Activated CD4-positive, alpha-beta T cell treated with anti-CD3 and anti-CD28 coated beads for 36 hours (primary cell): ENCODE measurements at places on chromosomes 16 and 17. TPM values are rescaled to one million over a fixed set of nuclear protein-coding genes. Genes with fewer than 3 reads are reported as not detected.

DNA sequence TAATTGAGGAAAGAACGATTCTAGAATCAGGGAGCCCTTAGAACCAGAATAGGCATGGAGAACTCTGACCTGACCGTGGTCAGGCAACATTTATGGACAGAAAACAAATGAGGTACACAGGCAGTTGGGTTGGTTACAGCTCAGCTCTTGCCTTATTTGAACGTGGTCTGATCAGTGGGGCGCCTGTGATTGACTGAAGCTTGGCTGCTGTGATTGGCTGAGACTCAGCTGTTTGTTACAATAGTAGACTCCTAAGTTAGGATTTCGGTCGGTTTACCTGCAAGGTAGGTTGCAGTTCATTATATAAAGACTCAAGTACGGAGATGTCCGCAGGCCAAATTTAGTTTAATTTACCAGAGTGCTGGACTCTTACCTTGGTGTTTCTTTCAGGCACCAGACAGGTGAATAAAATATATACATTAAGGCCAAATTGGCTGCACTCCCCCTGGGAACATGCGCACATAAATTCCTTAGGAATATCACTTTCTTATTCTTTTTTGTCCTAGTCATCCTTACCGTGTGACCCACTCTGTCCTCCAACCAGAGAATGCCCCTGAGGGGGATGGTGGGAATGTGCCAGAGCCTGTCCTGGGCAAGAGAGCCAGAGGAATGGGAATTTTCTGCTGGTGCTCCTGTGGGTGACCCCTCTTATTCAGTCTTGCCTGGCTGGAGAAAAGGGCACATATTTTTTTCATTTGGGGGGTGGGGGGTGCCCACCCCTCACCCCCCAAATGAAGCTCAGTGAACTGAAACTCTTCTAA is 7.5 kb upstream of the CSNK2A2 start:
- DNase-seq = no peak

- DNase-seq = no peak
Observed at GRCh38 chr16:85480727-85481101, 132.4 kb upstream of the GSE1 start.

GRCh38 chr17:39335704-39336223 is 65.7 kb downstream of the FBXL20 start:
- DNase-seq = no peak

DNA sequence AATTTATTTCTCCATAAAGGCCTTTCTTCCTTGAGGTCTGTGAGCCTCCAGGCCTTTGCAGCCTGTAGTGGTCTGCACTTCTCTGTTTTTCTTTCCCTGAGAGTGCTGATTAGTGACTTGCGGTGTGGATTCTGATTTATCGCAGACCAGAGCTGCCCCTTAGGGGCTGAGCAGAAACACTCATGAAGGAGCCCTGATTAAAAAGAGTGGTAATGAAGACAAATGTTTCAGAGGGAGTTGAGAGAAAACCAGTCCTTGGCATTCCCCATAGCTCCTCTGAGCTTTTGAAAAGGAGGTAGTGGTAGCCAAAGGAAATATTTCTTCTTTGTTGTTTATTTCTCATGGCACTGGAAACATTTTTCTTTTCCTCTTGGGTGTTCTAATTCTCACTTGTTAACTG is 268.1 kb upstream of the TBX2 start:
- DNase-seq = no peak

Gene IL17C
- 0.18 TPM for total RNA-seq

Gene C17orf67
- 5.0 TPM for total RNA-seq

- no peak for DNase-seq
Observed at GRCh38 chr17:7864995-7865650, 7.3 kb downstream of the CYB5D1 start.

DNA sequence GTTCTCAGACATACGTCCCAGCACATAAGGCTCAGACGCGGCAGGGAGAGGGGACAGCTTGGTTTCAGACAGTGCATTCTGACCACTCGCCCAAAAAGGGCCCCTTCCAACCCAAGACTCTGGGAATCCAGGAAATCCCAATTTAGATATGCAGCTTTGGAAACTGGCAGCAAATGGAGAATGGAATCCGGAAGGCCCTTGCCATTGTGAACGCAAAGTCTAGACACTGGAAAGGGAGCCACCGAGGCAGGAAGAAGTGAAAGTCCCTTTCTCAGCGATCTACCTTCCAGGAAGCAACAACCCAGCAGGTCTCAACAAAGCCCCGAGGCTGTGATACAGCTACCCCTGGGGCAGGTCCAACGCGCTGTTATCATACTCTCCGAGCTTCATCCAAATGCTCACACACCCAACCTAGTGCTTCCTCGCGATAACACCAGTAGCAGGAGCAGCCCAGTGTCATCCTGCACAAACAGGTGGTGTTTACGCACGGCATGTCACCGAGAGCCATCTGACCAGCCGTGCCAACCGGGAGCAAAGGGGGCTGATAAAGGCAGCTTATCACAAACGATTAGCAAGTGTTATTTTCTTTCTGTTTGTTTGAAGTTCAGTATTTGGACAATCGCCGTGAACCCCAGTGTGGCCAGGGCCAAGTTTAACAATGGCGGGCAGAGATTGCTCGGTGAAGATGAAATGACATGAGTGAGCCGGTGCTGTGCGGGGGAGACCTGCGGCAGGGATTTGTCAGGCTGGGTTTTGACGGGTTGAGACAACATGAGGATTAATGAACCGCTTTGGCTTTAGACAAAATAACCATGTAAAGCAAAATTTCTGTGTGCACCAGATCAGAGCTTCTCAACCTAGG is 240.6 kb downstream of the FOXL1 start:
- no peak for DNase-seq

GRCh38 chr17:83186226-83186625 is 106.8 kb downstream of the METRNL start:
- no peak for DNase-seq

DNA sequence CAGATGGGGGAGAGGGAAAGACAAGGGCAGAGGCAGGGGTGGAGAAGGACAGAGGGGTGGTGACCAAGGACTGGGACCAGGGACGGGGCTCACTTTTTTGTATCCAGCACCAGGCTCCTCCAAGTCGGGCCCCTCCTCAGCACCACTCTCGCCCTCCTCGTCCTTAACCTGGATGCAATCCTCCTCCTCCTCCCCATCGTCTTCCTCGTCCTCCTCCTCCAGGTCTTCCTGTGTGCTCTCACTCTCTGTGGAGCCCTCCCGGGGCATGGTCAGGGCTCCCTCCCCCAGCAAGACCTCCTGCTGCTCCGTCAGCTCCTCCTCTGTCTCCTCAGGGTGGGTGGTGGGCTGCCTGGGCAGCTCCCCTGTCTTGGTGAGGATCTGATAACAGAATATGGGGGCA is 16.8 kb downstream of the G6PC3 start:
- no peak for DNase-seq

DNA sequence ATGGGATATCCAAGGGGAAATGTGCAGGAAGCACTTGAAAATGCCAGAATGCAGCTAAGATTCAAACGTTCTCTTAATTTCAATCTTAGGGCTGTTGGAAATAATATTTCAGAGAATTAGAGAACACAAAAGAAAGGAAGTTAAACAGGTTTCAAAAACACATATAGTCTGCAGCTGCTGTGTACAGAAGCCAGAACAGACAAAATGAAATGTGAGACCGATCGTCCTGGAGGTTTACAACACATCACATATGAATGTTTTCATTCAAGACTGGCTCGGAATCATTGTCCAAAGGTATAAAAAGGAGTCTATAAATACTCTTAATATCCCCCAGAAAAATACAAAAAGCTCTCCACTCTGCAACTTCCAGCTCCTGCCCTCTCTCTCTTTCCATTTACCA is 14.3 kb downstream of the CYTH1 start:
- no peak for DNase-seq

GRCh38 chr16:87924041-87924810 is 12.1 kb downstream of the CA5A start:
- DNase-seq = no peak

Gene OTOP3
- not detected for total RNA-seq

Gene SLC2A4
- total RNA-seq = 0.25 TPM

DNA sequence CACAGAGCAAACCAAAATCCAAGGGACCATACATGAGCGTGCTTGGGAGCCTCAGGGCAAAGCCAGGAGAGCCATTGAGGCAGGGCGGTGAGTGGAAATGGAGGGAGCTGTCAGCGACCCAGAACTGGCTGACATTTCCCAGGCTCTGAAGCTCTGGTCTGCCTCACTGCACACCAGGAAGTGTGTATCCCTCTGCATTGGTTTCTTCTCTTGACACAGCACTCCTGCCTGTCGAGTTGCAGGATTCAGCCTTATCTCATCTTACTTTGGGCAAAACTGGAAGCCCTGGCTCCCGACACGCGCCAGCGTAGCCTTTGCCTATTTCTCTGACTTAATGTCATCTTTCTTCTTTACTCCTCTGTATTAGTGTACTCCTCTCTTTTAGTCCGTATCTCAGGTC is 144.7 kb upstream of the HS3ST3A1 start:
- DNase-seq = no peak

- no peak for DNase-seq
Observed at GRCh38 chr17:81541123-81541522, 11.0 kb downstream of the FAAP100 start.

Gene PLLP
- 0.33 TPM for total RNA-seq

Gene LAT
- 200 TPM for total RNA-seq

Gene BICDL2
- 0.58 TPM for total RNA-seq

Gene FBXW10
- total RNA-seq = 0.23 TPM

Gene SLC12A3
- not detected for total RNA-seq

DNA sequence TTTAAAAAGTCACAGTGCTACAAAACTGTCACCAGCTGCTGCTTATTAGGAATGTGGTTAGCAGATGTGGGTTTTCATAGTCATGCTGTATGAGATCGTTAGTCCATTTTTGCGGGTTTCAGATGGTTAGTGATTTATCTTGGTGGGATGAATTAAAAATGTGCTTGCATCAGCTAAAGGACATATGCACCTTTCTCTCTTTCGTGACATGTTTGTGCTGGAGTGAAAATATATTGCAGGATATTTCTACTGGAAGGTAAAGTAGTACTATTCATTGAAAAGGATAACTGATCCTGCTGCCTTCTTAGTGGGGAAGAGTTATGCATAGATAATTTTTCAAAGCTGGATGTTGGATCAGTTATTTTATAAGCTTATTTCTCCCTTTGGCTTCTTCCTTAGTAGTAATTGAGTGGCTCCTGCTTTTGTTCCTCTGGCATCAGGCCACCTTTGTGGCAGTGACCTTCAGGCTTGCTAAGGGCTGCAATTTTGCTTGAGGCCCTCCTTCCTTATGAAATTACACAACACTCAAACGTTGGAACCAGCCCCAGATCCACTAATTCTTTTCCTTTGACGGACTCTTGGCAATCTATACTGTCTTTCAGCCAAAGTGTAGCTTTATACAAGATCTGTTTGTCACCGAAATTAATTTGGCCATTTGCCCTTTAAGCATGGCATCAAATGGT is 7.5 kb upstream of the SNTB2 start:
- DNase-seq = no peak

GRCh38 chr17:31859487-31860008 is 504 bp upstream of the COPRS start:
- DNase-seq = no peak

- peak; percentile 47 for DNase-seq
Observed at GRCh38 chr16:17474572-17474971, 3.8 kb upstream of the XYLT1 start.

GRCh38 chr16:67016681-67017420 is 12.1 kb upstream of the CBFB start:
- DNase-seq = no peak

- no peak for DNase-seq
Observed at GRCh38 chr16:30780021-30780420, 7.0 kb downstream of the ZNF629 start.

Gene BCL7C
- 19.5 TPM for total RNA-seq

GRCh38 chr17:689556-690275 is 24.9 kb downstream of the VPS53 start:
- DNase-seq = no peak

DNA sequence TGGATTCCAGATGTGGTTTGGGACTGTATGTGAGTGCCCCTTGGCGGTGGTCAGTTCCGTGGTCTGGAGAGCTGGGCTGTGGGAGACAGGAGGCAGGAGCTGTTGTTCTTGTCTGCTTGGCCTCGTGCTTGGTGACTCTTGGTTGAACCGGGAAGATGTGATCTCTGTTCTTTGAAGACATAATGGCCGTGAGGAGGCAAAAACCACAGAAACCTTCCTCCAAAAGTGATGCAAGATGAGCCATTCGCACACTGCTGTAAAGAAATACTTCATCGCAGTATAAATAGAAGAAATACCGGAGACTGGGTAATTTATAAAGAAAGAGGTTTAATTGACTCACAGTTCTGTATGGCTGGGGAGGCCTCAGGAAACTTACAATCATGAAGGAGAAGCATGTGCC is 128.8 kb downstream of the RAP1GAP2 start:
- no peak for DNase-seq

GRCh38 chr16:66382171-66382965 is 15.9 kb downstream of the CDH5 start:
- DNase-seq = no peak

DNA sequence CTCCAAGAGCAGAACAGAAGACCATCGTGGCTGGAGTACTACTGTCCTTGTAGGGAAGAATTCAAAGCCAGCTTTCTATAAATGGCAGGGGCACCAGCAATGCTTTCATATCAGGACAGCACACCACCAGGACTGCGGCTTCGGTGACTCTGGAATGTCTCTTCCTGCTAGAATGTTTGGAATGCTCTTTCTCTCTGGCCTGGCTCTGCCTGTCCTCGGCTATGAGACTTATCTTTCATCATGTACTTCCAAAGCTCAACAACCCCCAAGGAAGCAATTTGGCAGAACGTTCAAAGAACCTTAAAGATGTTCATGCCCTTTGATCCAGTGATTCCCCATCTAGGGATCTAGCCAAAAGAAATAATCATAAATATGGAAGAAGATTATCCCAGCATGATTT is 52.7 kb upstream of the NOG start:
- DNase-seq = no peak

DNA sequence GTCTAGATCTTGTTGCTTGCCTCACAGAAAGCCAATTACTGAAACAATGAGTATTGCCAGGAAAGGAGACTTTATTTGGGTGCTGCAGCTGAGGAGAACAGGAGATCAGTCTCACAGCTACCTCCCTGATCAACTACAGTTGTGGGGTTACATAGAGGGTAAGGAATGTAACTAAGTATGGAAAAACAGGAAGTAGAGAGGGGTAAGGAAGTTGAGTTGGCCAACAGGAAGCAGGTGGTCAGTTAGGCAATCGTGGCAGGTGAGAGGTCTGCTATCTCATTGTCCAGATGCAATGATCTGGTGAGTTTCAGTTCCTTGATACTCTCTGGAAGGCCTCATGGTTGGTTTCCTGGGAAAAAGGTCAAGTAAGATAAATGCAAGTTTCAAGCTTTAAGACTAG is 333.1 kb upstream of the GOT2 start:
- no peak for DNase-seq

Gene SCGB1C2
- total RNA-seq = not detected

GRCh38 chr17:31687505-31688126 is 171.4 kb downstream of the COPRS start:
- DNase-seq = no peak

Gene PHOSPHO1
- total RNA-seq = not detected

DNA sequence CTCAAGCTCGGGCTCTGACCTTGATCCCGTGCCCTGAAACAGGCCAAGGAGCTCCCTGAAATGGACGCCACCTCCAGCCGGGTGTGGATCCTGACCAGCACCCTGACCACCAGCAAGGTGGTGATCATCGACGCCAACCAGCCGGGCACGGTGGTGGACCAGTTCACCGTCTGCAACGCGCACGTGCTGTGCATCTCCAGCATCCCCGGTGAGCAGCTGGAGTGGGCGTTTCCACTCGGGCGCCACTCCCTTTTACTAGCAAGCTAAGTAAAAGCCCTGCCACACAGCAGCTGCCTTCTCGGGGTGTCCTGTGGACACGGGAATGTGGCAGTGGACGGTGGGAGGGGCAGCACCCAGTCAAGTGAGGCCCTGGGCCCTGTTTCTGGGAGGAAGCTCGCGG is 6.4 kb downstream of the NME3 start:
- no peak for DNase-seq

Gene EVPLL
- 0.37 TPM for total RNA-seq
